Hematopoietic multipotent progenitor cell (in vitro differentiated cells): ENCODE measurements at places on chromosomes 16 and 17. TPM values are rescaled to one million over a fixed set of nuclear protein-coding genes. Genes with fewer than 3 reads are reported as not detected.

Gene EPN3
- under 0.01 TPM for total RNA-seq

DNA sequence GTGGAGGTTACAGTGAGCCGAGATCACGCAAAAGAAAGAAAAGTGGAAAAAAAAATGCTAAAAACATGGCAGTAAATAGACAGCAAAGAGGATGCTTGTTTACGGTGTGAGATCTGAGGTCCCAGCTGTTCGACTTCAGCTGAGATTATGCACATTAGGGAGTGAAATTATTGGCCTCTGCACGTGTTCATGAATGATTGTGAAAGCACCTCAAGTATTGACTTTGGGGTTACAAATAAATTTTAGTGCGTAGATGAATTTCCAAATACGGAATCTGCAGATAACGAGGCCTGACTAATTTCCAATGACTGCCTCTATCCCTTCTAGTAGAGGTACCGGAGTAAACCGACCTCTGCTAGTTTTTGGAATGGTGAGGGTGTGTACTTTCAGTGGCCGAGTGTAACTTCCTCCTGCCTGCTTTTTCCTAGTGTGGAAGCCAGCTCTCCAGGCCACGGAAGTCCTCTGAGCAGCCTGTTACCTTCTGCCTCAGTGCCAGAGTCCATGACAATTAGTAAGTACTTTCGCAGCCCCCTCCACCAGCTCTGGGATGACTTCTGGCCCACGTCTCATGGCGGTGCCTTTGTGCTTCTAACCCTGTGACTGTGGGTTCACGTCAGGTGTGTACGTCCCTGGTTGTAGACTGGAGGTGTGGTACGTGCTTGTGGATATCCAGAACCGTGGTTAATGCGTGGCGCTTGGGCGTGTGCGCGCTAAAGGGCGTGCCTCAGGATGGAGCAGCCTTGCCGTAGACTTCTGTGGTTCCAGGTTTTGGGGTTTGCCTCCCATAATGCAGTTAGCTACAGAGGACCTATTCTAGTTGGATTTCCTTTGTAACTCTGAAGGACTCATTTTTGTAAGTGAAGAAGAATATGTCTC is 102.1 kb downstream of the SNX29 start:
- no peak for DNase-seq

Gene NPIPA2
- not detected for total RNA-seq

DNA sequence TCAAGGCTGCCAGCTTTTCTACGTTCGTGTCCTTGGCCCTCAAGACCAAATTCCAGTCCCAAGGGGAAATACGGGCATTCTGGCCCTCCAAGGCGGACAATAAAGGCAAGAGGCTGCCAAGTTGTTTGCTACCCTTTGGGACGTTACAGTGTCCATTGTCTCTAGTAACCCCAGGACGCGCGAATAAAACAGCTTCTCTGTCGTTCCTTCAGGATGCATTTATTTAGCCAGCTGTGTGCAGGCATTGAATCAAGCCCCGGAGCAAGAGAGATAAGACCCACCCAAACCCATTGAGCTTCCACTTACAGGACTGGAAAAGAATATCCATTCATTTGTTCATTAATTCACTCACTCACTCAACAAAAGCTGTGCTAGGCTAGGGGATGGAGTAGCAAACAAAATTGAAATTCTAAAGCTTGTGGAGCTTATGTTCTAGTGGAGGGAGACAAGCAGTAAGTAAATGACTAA is 656 bp downstream of the MRPL58 start:
- DNase-seq, result no peak

Gene TMUB2
- total RNA-seq, result 56.8 TPM
